ENCODE measurements at places on chromosomes 1 and 21.

GRCh38 chr21:35120631-35121180 lies 71.6 kb upstream of the RUNX1 start:
- no peak overlapping the region for H3K4me3 ChIP-seq
- H3K27me3 ChIP-seq: no peaks in the 10 kb centered on the region
- no peak overlapping the region for H3K27ac ChIP-seq
- no peaks in the 10 kb centered on the region for H3K4me1 ChIP-seq

DNA sequence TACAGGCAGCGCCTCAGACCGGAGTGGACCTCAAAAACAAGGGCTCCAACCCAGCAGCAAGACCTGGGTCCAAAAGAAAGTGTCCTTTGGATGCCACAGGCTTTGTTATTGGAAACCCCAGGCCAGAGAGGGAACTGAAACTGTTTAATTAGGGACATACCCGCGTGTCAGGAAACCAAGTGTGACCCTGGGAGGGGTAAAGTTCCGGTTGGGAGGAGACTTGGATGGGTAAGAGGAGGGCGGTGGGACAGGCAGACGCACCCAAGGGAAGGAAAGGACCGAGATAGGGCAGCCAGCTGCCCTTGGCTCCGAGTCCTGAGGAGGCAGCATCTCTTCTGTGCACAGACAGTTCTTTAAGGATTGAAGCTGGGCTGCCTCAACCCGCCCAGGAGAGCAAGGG lies 71.4 kb downstream of the CDC7 start:
- no peak for DNase-seq
- H3K36me3 ChIP-seq: no peaks in the 10 kb centered on the region
- no peaks in the 10 kb centered on the region for H3K27me3 ChIP-seq
- H3K27ac ChIP-seq: no peak overlapping the region
- no peak overlapping the region for H3K4me3 ChIP-seq

DNA sequence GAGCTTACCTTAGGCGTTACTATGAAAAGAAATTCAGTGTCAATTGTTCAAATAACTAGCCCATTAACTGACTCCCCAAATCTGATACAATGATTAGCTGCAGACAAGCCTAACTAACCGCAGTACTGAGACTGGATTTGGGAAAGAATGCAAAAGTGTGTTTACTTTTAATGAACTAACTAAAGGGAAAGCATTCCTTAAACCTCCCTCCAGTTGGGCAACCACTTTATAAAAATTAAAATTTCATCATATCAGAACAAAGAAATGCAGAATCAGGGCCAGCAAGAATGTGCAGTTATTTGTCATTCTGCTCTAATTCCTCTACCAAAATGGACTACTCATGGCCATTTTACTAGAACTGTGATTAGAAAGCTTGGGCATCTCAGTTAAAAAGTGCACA lies 11.7 kb upstream of the NR5A2 start:
- no peak for DNase-seq
- no peaks in the 10 kb centered on the region for H3K4me1 ChIP-seq
- H3K27ac ChIP-seq: no peak overlapping the region
- no peaks in the 10 kb centered on the region for H3K36me3 ChIP-seq
- no peak overlapping the region for H3K4me3 ChIP-seq

- H3K4me3 ChIP-seq: no peak overlapping the region
- H3K27me3 ChIP-seq: no peaks in the 10 kb centered on the region
- no peak overlapping the region for H3K27ac ChIP-seq
- H3K4me1 ChIP-seq: no peaks in the 10 kb centered on the region
Observed at GRCh38 chr1:36512842-36513241, 30.1 kb upstream of the CSF3R start.

DNA sequence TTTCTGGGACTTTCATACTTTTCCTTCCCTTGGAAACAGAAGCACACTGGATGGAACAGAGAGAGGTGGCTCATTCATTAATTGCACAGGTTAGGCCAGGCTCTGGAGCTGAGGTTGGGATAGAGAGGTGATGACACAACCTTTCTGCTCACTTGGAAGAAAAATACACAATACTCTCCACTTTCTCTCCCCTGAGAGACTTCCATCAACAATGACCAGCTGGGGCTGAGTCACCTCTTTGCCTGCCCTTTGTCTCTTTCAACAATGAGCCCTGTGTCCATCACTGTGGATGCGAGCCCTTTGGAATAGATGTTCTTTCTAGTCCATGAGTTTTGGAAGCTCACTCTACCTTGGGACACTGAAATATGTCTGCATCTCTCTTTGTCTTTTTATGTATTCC lies 43.1 kb downstream of the ATP2B4 start:
- H3K4me1 ChIP-seq: no peaks in the 10 kb centered on the region
- no peak overlapping the region for H3K27ac ChIP-seq
- H3K27me3 ChIP-seq: no peaks in the 10 kb centered on the region
- no peaks in the 10 kb centered on the region for H3K36me3 ChIP-seq

DNA sequence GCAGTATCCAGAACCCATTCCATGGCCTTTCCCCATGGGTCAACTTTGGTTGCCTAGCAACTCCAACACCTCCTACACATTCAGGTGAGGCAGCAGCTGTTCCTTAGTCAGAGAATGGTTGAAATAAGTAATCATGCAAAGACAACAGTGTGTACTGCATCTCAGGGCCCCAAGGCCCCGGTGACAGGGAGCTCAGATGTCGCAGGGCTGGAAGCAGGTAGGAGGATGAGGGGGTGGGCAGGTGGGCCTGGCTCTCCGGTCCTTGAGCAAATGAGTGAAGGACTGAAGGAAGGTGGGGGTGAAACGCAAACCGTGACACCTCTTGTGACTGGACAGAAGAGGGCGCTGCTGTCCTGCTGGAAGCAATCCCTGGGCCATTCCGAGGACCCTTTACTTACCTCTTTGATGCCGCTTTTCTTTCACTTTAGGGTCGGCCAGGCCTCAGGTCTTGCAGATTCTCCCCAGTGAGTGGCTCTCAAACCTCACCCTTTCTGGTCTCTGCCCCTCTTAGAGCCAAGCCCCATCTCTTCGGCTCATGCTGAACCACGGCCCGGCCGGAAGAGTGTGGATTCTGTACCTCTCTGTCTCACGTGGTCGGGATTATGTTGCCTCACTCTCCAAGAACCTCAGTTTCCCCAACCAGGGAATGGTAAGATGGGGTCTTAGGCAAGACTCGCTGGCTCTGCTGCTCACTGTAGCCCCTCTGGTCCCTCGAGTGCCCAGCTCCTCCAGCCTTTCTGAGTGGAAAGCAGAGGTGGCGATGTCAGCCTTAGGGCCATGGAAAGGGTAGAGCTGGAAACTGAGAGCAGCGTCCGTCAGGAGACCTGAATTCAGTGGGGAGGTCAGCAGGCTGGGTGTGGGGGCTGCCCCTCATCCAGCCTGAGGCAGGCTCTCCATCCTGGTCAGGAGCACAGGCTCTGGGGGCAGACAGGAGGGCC lies 5.6 kb upstream of the KCNA10 start:
- H3K4me3 ChIP-seq: no peak overlapping the region
- H3K27ac ChIP-seq: no peak overlapping the region
- no peaks in the 10 kb centered on the region for H3K27me3 ChIP-seq
- no peaks in the 10 kb centered on the region for H3K36me3 ChIP-seq
- H3K4me1 ChIP-seq: no peaks in the 10 kb centered on the region

- H3K27ac ChIP-seq: no peak overlapping the region
- H3K4me1 ChIP-seq: no peaks in the 10 kb centered on the region
- no peaks in the 10 kb centered on the region for H3K27me3 ChIP-seq
- no peaks in the 10 kb centered on the region for H3K36me3 ChIP-seq
- H3K4me3 ChIP-seq: no peak overlapping the region
Observed at GRCh38 chr1:236844499-236845271, 49.6 kb downstream of the MTR start.

DNA sequence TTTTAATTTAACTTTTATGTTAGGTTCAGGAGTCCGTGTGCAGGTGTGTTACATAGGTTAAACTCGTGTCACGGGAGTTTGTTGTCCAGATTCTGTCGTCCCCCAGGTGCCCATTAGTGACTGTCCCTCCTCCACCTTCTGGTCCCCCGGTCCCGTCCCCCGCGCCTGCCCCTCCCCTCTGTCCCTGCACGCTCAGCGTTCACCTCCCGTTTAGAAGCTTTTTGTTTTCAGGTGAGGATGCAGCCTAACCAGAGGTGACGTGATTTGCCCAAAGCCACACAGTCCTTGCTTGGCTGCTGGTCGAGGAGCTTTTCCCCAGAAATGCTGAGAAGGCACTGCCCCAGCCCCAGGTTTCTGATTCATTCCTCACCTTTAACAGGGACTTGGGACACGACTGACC lies 844 bp downstream of the C1orf146 start:
- no peak overlapping the region for H3K4me3 ChIP-seq
- no peaks in the 10 kb centered on the region for H3K27me3 ChIP-seq
- H3K27ac ChIP-seq: no peak overlapping the region
- DNase-seq: no peak

GRCh38 chr1:32361674-32362473 lies 411 bp downstream of the FAM229A start:
- no peak overlapping the region for H3K27ac ChIP-seq
- DNase-seq: peak; percentile 30
- H3K4me1 ChIP-seq: peaks cover 9% of the 10 kb centered on the region
- peaks cover 13% of the 10 kb centered on the region for H3K36me3 ChIP-seq

- no peak for DNase-seq
- H3K27ac ChIP-seq: no peak overlapping the region
- no peaks in the 10 kb centered on the region for H3K27me3 ChIP-seq
- H3K4me3 ChIP-seq: no peak overlapping the region
- peaks cover 5% of the 10 kb centered on the region for H3K4me1 ChIP-seq
- H3K36me3 ChIP-seq: peaks cover 76% of the 10 kb centered on the region
Observed at GRCh38 chr1:37697090-37697489, 4.8 kb downstream of the CDCA8 start.

DNA sequence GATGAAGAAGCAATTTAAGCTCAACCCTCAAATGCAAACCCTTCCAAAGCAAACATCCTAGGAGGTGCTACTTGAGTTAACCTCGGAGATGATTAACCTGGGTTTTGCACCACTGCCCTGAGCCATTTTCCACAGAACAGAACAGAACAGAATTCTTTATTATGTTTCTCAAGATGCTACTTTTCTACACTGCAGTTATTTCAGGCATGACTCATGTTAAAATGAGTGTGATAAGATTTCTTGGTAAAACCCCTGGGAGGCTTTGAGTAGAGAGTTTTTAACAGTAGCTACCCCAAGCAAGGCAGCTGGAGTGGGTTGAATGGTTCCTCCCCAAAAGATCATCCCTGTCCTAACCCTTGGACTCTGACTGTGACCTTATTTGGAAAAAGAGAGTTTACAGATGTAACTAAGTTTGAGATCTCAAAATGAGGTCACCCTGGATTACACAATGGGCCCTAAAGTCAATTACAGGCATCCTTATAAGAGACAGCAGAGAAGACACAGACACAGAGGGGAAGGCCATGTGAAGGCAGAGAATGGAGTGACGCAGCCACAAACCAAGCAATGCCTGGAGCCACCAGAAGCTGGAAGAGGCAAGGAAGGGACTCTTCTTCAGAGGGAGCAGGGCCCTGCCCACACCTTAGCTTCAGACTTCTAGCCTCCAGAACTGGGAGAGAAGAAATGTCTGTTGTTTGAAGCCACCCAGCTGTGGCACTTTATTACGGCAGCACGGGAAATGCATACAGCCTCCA lies 153.4 kb downstream of the ETS2 start:
- no peaks in the 10 kb centered on the region for H3K36me3 ChIP-seq
- H3K4me3 ChIP-seq: no peak overlapping the region
- H3K27me3 ChIP-seq: no peaks in the 10 kb centered on the region
- H3K4me1 ChIP-seq: no peaks in the 10 kb centered on the region
- no peak for DNase-seq

DNA sequence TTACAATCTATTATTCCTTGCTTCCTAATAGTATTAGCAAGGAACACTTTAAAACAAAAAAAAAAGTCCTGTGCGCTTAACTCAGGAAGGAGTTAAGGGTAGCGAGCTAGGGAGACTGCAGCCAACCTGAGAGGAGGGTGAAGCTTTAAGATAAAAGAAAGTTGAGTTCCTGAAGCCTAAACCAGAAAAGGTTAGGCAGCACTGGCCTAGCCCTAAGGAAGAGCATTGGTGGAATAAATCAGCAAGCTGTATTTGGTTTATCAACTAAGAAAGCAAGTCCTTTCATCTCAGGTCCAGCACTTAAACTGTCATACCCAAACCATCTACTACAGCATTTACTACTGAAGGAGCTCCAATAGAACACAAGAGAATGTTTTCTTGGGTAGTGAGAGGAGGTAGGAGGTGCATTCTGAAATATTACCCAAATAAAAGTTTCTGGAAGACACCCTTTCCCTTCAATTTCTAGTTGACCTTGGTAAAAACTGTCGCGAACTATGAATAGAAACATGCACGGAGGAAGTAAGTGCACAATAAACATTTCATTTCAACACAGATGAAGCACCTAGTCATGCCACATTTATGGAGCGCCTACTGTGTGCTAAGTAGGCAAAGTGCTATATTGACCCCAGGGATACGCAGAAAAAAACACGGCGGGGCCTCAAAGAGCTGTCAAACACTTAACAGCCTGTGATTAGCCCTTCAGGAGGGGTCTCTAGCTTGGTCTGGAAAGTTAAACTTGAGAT lies 1.3 kb downstream of the GLRX2 start:
- H3K36me3 ChIP-seq: peaks cover 6% of the 10 kb centered on the region
- H3K4me1 ChIP-seq: peaks cover 11% of the 10 kb centered on the region
- H3K27ac ChIP-seq: peak overlapping the region; percentile 75
- H3K27me3 ChIP-seq: no peaks in the 10 kb centered on the region

DNA sequence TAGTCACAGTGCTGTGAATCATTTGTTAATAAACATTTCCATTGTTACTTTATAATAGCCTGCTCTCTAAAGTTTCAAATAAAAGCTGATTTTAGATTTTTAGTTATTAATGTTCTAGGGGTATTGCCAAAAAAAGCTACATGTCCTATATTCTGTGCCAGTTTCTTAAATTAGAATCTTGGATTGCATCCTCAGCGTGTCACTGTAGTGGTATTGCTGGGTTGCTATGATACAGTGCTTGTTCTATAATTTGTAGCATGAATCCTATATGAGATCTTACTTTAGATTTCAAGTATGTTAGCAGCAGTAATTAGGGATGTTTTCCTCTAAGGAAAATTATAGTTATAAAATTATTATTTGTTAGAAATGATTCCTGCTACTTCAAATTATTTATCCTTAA lies 16.4 kb downstream of the PPP2R5A start:
- H3K4me3 ChIP-seq: no peak overlapping the region
- H3K27me3 ChIP-seq: no peaks in the 10 kb centered on the region
- DNase-seq: no peak
- no peak overlapping the region for H3K27ac ChIP-seq
- H3K36me3 ChIP-seq: no peaks in the 10 kb centered on the region
- no peaks in the 10 kb centered on the region for H3K4me1 ChIP-seq

DNA sequence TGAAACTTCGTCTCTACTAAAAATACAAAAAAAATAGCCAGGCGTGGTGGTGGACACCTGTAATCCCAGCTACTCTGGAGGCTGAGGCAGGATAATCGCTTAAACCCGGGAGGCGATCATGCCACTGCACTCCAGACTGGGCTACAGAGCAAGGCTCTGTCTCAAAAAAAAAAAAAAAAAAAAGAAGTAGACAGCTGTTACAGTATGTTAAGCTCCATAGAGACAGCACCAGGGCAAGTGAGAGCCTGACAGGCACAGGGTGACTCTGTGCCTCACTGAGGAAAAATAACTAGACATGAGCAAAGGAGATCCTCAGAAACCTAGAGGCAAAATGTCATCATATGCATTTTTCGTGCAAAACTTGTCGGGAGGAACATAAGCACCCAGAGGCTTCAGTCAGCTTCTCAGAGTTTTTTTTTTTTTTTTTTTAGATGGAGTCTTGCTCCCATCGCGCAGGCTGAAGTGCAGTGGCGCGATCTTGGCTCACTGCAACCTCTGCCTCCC lies 9.0 kb upstream of the PRDX1 start:
- H3K27me3 ChIP-seq: no peaks in the 10 kb centered on the region
- H3K27ac ChIP-seq: no peak overlapping the region
- no peaks in the 10 kb centered on the region for H3K4me1 ChIP-seq
- no peaks in the 10 kb centered on the region for H3K36me3 ChIP-seq
- H3K4me3 ChIP-seq: no peak overlapping the region

GRCh38 chr1:27342778-27343638 lies 1.2 kb downstream of the SYTL1 start:
- H3K4me1 ChIP-seq: peaks cover 12% of the 10 kb centered on the region
- no peak for DNase-seq
- H3K36me3 ChIP-seq: no peaks in the 10 kb centered on the region
- no peaks in the 10 kb centered on the region for H3K27me3 ChIP-seq
- no peak overlapping the region for H3K27ac ChIP-seq
- H3K4me3 ChIP-seq: no peak overlapping the region

Measured in A673 (cell line).